ENCODE measurements at places on chromosomes 5 and 9. TPM values are rescaled to one million over a fixed set of nuclear protein-coding genes. Genes with fewer than 3 reads are reported as not detected.

Gene DMRT3
- total RNA-seq = not detected

Gene SPATA31A3
- total RNA-seq = not detected

Gene UNC5A
- 1.1 TPM for total RNA-seq

Gene CMBL
- 5.9 TPM for total RNA-seq

Gene TNFSF15
- 0.13 TPM for total RNA-seq
